ENCODE measurements at places on chromosomes 5 and 9.
A peak's percentile ranks its signal among the peaks of the same experiment; 100 is the strongest.

GRCh38 chr9:110923601-110924000, 114.7 kb downstream of the LPAR1 start:
- DNase-seq = no peak

- no peak for DNase-seq
Observed at GRCh38 chr5:110687485-110687884, 39.0 kb downstream of the TMEM232 start.

DNA sequence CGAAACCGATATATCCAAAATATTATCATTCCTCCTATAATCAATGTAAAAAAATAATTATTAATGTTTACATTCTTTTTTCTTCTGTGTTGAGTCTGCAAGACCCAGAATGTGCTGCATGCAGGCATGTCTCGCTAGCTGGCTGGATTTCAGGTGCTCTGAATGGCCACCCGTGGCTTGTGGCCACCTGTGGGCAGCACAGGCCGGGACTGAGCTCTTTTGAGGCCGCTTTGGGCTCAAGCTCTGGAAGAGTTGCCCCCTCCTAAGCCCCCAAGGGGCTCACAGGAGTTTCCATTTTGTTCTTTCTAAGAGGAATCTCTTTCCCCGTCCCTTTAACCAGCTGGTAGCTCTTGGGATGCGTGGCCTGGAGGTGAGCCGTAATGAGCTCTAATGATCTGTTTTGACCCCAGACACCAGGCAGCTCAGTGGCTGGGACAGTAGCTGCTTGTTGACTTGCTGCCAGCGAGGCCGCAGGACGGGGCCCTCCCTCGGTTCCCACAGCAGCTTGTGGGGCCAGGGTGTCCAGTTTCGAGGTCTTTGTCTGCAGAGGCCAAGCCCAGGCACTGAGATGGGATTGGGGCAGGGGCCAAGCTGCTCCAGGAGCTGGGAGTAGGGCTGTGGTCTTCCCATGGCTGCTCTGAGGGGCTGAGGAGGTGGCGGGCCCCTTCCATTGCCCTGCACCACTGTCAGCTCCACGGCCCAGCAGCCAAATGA, 20.8 kb downstream of the ASS1 start:
- DNase-seq = no peak

GRCh38 chr9:22008717-22009505, at the start of gene CDKN2B:
Gene CDKN2B (minus strand): TSS chr9:22009305. CDS start chr9:22008953, 352 bp downstream.
- DNase-seq = peak; percentile 94

DNA sequence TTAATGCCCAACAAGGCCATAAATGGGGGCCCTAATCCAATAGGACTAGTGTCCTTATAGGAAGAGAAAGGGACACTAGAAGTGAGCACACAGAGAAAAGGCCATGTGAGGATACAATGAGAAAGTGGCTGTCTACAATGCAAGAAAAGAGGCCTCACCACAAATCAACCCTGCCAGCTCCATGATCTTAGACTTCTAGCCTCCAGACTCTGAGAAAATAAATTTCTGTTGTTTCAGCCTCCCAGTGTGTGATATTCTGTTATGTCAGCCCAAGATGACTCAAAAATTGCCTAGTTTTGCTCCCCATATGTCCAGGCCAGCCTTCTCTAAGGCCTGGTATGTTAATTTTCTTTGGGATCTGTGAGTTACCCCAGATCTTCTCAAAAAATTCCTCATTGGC, 32.3 kb upstream of the HTR4 start:
- DNase-seq = no peak
